ENCODE measurements at places on chromosomes 2 and 18.

DNA sequence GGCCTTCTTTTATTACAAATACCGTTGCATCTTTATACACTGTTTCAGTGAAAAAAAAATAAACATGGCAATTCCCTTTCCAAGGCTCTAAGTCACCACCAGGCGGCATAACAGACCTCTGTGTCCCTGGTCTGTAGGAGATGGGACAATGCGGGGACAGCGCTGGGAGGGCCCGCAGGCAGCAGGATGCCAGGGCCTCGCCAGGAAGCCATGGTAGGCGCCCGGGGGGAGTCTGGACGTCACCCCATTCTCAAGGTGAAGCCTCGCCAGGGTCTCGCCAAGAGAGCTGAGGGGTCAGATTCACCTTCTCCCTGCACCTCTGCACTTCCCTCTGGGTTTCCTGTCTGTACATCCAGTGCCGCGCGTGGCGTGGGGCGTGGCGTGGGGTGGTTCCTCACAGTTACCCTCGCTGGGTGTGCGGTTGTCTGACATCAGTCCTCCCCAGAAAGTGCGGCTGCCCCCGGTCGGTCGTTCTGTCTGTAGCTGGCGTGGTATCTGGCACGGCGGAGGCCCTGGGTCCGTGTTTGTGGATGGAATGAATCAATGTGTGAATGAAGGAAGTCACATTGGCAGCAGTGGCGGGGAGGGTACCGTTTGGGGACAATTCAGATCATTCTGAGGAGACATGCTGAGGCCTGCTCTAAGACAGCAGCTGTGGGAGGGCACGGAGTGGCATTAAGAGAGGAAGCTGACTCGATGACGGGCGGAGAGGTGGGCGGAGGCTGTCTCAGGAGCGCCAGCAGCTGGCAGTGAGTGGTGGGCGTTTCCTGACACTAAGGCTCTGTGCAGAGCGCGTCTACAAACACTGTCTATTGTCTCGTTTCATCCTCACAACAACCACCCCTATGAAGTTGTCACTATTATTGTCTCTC lies 46.0 kb downstream of the LRRFIP1 start:
- peak; percentile 86 for DNase-seq

DNA sequence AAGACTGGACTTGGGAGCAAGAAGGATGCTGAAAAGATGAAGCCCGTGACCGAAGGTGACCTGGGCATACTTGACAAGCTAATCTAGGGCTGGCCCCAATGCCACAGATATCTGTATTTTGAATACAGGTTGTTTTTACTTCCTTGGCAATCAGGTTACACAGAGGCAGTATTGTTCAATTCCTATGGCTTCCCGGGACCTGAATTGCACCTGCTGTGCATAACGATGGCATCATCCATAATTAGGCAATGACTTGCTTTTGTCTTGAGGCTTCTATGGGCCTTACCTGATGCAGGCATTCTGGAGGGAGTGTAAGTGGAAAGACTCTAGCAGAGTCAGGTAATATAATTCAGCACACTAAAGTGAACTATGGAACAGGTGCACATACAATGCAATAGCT lies 60.6 kb upstream of the CUL3 start:
- DNase-seq = no peak

DNA sequence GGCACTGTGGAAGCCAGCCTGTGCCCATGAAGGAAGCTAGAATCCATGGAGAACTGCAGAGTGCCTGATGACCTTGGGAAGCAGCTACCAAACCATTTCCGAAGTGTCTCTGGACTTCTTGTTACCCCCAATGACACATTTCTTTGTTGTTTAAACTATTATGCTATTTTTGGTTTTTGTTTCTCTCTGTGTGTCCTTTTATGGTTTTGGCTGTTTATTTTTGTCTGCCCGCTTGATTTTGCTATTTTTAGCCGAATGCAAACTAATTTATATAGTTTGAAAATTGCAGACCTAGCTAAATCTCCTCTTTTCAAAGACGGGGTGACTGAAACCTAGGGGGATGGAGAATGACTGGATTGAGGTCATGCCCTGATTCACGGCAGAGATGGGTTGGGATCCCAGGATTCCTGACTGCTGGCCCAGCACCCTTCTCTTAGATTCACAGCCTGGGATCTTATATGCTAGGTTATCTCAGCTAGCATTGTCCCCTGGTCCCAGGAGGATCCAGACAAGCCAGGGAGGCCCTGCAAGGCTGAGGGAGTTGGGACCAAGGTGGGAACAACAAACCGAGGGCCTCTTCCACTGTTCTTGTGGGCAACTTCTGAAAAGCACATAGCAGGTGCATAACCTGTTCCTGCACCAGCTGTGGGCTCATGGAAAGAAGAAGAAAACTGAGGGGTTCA lies 116.3 kb upstream of the HAAO start:
- DNase-seq = no peak

- peak; percentile 30 for DNase-seq
These were observed 69.3 kb downstream of the KCNG2 start for GRCh38 chr18:79866889-79867574.

- no peak for DNase-seq
These were observed 88.1 kb downstream of the EPB41L3 start for GRCh38 chr18:5455674-5456073.

- DNase-seq = no peak
These were observed 128.3 kb downstream of the PRPF40A start for GRCh38 chr2:152588998-152589397.

DNA sequence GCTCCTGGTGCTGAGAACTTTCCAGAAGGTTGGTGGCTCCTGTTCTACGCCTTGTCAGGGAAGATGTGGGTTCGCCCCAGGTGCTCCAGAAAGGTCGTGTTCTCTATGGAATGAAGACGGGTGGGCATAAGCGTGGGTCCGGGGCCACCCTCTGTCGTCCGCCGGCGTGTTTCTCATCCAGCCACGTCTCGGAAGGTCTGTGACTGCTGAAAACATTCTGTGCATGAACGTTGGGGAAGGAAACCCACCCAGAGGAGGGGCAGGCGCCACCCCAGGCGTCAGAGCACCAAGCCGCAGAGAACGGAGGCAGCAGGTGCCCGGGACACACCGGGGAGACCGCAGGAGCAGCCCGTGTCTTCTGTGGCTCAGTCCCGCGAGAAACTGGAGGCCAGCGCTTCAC lies 118.2 kb downstream of the RTP5 start:
- no peak for DNase-seq

- DNase-seq = peak; percentile 88
These were observed 203.5 kb downstream of the SEPTIN10 start for GRCh38 chr2:109410039-109410815.

- DNase-seq = no peak
These were observed 320.6 kb downstream of the ETAA1 start for GRCh38 chr2:67717692-67718091.

GRCh38 chr2:9791711-9792110 lies 51.6 kb upstream of the TAF1B start:
- DNase-seq = no peak

DNA sequence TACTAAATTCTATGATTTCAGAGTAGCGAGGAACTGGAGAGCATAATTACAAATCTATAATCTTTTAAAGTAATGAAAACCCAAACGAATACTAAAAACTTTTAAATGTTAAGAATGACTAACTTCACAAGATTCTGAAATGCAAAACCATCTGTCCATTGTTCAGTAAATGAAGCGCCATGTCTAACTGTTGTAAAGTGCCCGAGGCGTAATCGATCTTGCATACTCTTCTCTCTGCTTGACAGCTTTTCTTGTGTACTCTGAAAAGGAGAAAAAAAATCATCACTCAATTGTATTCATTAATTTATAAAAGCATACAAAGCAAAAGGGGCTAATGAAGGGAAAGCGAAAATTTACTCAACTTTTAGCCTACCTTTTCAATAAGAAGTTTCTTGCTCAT lies 111.0 kb downstream of the TLK1 start:
- DNase-seq = no peak

DNA sequence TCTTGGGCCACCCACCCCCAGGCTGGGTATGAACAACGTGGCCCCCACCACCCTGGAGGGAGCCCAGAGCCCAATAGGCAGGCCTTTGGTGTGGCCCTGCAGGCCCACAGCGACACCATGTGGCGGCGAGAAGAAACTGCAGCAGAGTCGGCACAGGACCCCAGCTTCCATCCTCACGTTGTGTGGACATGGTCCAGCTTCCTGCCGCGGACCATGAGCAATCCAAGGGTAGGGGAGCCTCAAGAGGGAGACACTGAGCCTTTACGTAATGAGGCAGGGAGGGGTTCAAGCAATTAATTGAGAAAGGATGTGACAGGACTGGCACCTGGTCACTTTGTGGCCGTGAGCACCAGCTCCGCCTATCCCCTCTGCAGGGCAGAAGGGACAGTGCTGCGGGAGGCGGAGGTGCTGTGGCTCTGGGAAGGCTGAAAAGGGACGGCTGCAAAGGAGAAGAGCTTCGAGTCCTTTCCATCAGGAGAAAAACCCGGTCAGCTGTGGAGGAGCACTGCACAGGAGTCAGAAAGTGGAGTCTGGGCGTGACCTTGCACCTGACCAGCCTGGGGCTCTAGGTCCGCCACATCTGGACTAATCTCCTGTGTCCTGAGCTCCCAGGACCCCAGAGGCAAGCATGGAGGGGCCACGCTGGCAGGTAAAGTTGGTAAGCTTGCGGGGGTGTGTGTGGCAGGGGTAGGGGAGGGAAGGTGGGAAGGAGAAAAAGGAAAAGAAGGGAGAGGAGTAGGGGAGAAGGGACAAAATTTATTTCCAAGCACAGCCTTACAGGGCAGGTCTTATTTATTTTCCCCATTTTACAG lies 44.9 kb downstream of the TMEM37 start:
- DNase-seq = peak; percentile 89

DNA sequence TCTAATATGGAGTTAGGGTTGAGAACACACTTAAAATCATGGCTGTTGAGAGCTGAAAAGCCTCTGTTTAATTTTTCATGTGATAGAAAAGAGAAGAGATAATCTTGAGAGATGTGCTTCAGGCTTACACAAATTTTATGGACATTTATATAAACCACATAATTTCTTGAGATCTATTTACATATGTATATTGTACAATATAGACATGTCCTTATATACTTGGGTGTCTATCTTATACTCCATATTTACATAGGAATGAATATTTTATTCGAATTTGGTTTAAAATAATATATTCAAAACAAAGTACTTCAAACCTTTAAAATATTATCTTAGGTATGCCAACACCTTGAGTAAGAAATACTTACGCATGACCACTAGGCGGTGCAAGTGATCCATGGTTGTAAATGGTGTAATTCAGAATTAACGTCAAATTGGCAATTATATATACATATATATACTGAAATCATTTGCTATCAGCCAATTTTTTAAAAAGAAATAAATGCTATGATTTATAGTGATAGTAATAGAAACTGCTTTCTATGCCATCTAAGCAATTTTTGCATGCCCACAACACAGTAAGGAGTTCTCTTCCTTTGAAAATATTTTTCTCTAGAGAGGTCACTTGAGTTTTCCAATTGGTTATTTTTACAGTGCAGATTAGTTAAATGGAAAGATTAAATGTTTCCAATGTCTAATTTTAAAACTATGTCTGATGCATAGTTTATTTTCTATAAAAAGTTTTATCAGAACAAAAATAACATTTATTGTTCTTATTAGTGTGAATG lies 37.6 kb upstream of the SPAG16 start:
- no peak for DNase-seq

DNA sequence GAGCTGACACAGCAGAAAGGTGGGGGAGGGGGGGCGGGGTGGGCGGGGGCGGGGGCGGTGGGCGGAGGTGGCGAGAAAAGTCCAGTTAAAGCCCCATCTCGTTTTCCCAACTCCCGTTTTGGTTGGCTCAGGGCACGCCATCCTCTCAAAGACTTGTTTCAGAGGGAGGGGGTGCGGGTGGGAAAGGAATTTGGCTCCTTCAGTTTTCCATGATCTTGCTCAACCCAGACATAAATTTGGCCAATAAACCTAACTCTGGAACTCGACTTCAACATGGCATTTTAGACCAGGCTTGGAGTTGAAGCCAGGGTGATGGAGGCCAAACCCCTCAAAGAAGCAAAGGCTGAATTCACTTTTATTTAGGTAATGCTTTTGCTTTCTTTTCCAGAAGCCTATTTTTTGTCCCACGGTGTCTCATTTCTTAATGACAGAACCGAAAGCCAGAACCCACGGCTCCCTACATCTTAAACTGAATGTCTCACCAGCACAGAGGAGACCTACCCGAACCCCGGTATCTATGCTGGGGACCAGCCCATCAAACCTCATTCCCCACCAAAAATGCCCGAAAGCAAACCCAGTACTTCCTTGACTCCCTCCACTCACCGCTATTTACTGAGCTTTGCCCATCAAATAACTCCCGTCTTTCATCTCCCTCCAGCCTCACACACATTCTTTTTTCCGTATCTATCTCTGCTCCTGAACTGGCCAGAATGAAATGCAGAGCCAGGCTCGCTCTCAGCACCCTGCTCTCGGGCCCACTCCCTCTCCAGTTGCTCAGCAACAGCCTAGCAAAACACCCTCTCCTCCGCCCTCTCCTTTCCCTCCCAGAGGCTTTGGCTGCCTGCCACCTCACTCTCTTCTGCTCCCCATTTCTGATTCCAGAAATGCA lies 4.3 kb downstream of the IGFBP5 start:
- peak; percentile 89 for DNase-seq

Data from H7 (cell line).